Kidney epithelial cell (primary cell): ENCODE measurements at places on chromosomes 2 and 18. TPM values are rescaled to one million over a fixed set of nuclear protein-coding genes. Genes with fewer than 3 reads are reported as not detected.

- DNase-seq = peak; percentile 73
Observed at GRCh38 chr2:127083819-127084503, 23.0 kb downstream of the BIN1 start.

CEP192 gene
- 14.4 and 16.6 TPM in 2 replicates for total RNA-seq

- DNase-seq = no peak
Observed at GRCh38 chr2:202405798-202406197, 29.7 kb downstream of the BMPR2 start.

DNA sequence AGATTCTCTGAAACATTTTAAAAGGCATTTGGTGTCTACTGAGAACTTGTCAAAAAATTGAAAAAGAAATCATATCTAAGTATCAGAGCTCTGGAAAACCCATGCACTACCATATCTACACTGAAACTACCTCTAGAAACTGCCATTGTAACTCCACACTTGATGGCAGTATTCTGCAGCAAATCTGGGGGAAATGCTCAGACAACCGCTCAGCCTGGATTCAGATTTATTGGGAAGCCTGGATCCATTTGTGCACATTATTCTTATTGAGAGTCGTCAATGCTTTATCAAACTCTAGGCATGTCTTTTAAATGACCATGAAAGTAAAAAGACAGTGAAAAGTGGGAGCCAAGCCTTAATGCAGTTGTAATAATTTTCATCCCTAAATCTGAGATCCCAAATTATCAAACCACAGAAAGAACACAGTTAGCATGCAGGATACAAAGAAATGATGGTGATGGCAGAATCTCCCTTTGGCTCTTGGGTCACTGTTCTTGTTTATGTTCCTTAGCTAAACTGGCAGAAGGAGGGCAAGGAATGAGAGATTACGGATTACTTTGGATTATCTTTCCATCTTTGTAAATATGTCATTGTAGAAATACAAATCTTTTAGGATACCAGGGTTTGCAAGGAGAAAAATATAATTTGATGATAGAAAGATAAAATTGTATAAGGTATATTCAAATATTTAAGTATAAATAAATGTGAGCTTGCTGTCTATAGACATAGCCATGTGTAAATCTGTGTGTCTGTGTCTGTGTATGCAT, 512.1 kb upstream of the SYT4 start:
- DNase-seq = no peak

GRCh38 chr18:65567372-65567771, 183.4 kb upstream of the CDH7 start:
- no peak for DNase-seq

C1GALT1C1L gene
- total RNA-seq = 1.1 and 1.2 TPM in 2 replicates
